ENCODE measurements at places on chromosomes 7 and 10.

- H3K4me1 ChIP-seq = no peaks in the 10 kb centered on the region
- H3K27ac ChIP-seq = no peak overlapping the region
- no peak overlapping the region for H3K4me3 ChIP-seq
- DNase-seq = no peak
- H3K27me3 ChIP-seq = no peaks in the 10 kb centered on the region
Measured at GRCh38 chr7:86932038-86932512, 127.4 kb downstream of the ELAPOR2 start.

DNA sequence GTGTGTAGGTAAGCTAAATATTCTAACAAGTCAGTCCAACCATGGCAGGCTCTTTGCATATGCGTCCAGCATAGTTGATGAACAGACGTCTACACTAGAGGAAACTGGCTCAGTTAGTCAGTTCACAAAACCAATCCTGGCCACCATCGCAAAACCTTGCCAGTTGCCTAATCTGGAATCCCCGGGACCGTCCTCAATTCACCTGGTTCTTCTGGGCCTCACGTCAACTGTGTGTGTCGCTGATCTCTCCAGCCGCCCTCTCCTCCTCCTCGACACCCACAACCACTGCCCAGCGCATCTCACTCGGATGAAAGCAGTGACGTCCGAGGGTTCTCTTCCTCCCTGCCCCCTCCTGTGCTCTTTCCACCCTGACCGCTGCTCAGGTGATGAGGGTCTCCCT lies 217.8 kb upstream of the SH2B2 start:
- peaks cover 3% of the 10 kb centered on the region for H3K4me1 ChIP-seq
- H3K4me3 ChIP-seq = no peak overlapping the region
- H3K36me3 ChIP-seq = peaks cover 3% of the 10 kb centered on the region
- H3K27me3 ChIP-seq = no peaks in the 10 kb centered on the region

DNA sequence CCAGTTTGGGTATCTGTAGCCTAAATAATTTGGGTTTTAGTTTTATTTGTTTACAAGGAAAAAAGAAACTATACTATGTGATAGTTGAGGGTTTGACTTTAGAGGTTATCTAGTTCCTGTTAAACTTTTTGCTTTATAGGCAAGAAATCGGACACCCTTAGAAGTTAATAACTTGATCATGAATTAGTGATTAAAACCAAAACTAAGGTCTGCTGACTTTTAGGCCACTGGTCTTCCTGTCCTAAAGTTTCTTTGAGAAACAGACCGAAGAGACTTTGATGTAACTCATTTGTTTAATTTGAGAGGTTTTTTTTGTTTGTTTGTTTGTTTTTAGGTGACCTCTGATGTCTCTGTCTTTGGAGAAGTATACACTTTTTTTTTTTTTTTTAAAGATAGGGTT lies 59.7 kb downstream of the PHTF2 start:
- H3K27ac ChIP-seq = peak overlapping the region; percentile 81
- H3K36me3 ChIP-seq = peaks cover 3% of the 10 kb centered on the region
- H3K4me1 ChIP-seq = peaks cover 38% of the 10 kb centered on the region

- H3K36me3 ChIP-seq = no peaks in the 10 kb centered on the region
- no peaks in the 10 kb centered on the region for H3K27me3 ChIP-seq
- no peak for DNase-seq
- no peaks in the 10 kb centered on the region for H3K4me1 ChIP-seq
- no peak overlapping the region for H3K4me3 ChIP-seq
Measured at GRCh38 chr10:129853562-129853903, 110.5 kb downstream of the EBF3 start.

GRCh38 chr10:9848981-9849380 lies 1168.7 kb upstream of the CELF2 start:
- no peaks in the 10 kb centered on the region for H3K27me3 ChIP-seq
- H3K36me3 ChIP-seq = peaks cover 3% of the 10 kb centered on the region
- no peak overlapping the region for H3K4me3 ChIP-seq
- no peaks in the 10 kb centered on the region for H3K4me1 ChIP-seq
- DNase-seq = no peak

DNA sequence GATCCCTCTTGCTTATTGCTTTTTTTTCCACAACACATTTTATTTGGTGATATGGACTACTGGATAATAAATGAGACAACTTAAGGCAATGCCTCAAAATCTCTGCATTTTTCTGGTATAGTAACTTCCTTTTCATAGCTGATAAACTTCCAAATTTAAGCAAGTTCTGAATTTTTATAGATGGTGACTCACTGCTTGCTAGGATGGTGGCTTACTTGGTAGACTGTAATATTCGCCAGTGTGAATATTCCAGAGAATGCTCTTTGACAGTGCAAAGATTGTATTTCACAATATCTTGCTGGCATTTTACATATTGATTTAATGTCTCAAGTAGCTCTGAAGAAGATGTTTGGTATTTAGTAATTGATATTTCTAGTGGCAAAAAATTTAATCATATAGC lies 472.4 kb downstream of the TFEC start:
- peaks cover 6% of the 10 kb centered on the region for H3K27me3 ChIP-seq
- H3K4me3 ChIP-seq = no peak overlapping the region
- no peak overlapping the region for H3K27ac ChIP-seq
- no peaks in the 10 kb centered on the region for H3K36me3 ChIP-seq

GRCh38 chr7:16130111-16131110 lies 290.9 kb downstream of the CRPPA start:
- H3K4me3 ChIP-seq = no peak overlapping the region
- no peaks in the 10 kb centered on the region for H3K36me3 ChIP-seq
- no peak overlapping the region for H3K27ac ChIP-seq
- no peak for DNase-seq
- H3K27me3 ChIP-seq = no peaks in the 10 kb centered on the region
- H3K4me1 ChIP-seq = no peaks in the 10 kb centered on the region

GRCh38 chr10:60573336-60573735 lies 183.7 kb upstream of the ANK3 start:
- H3K27me3 ChIP-seq = no peaks in the 10 kb centered on the region
- no peak for DNase-seq
- H3K4me1 ChIP-seq = peaks cover 19% of the 10 kb centered on the region
- peak overlapping the region; percentile 70 for H3K4me3 ChIP-seq
- H3K27ac ChIP-seq = peak overlapping the region; percentile 86

- H3K4me1 ChIP-seq = peaks cover 4% of the 10 kb centered on the region
- H3K27ac ChIP-seq = no peak overlapping the region
- no peaks in the 10 kb centered on the region for H3K36me3 ChIP-seq
- no peak for DNase-seq
Measured at GRCh38 chr7:157678501-157678900, 341.7 kb downstream of the DNAJB6 start.

- no peak overlapping the region for H3K27ac ChIP-seq
- H3K4me3 ChIP-seq = no peak overlapping the region
- H3K4me1 ChIP-seq = peaks cover 26% of the 10 kb centered on the region
- DNase-seq = no peak
- H3K36me3 ChIP-seq = peaks cover 22% of the 10 kb centered on the region
Measured at GRCh38 chr10:15158972-15159371, 9.5 kb downstream of the NMT2 start.

- H3K4me1 ChIP-seq = no peaks in the 10 kb centered on the region
- no peak for DNase-seq
- H3K27ac ChIP-seq = no peak overlapping the region
- no peak overlapping the region for H3K4me3 ChIP-seq
Measured at GRCh38 chr10:13730306-13730652, 143.5 kb downstream of the PRPF18 start.

GRCh38 chr7:42156291-42156865 lies 80.6 kb downstream of the GLI3 start:
- no peak for DNase-seq
- H3K27me3 ChIP-seq = no peaks in the 10 kb centered on the region
- H3K4me1 ChIP-seq = no peaks in the 10 kb centered on the region
- no peak overlapping the region for H3K27ac ChIP-seq
- H3K36me3 ChIP-seq = no peaks in the 10 kb centered on the region

DNA sequence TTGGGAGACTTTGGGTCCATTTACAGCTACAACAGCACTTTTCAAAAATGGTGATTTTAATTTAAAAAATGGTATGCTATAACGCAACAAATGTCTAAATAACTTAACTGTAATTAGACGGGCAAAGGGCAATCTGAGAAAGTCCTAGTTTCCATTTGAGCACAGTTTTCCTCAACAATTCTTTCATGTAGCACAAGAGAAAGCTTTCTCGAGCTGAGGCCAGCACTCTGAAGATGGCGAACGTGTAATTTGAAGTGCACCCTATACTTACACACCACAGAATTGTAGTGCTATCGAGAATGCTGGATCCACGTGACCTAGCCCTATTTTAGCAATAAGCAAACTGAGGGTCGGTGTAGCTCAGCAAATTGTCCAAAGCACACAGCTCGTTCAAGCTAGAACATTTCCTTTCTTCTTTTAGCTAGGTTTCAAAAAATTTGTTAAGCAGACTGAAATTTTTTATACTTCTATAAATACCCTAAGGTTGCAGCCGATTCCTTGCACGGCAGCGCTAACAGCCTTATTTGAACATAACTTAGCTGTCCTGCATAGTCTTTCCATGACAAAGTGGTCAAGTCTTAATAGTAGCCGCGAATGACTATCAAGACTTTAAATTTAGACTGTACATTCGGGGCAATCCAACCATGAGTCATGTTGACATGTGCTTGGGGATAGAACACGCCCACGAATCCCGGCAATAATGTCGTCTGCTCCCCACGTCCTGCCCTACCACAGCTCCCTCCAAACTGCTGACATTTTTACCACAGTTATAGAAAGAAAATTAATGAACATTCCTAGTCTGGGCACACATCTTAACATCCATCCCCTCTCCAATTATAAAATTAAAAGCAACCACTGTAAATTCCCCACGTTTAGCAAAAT lies 10.0 kb downstream of the KLF6 start:
- H3K27me3 ChIP-seq = no peaks in the 10 kb centered on the region
- peak overlapping the region; percentile 98 for H3K4me3 ChIP-seq
- H3K36me3 ChIP-seq = peaks cover 83% of the 10 kb centered on the region
- peaks cover 45% of the 10 kb centered on the region for H3K4me1 ChIP-seq
- H3K27ac ChIP-seq = peak overlapping the region; percentile 100

GRCh38 chr7:155261031-155261985 lies 36.4 kb upstream of the INSIG1 start:
- peaks cover 10% of the 10 kb centered on the region for H3K27me3 ChIP-seq
- H3K4me1 ChIP-seq = no peaks in the 10 kb centered on the region
- no peak overlapping the region for H3K4me3 ChIP-seq

DNA sequence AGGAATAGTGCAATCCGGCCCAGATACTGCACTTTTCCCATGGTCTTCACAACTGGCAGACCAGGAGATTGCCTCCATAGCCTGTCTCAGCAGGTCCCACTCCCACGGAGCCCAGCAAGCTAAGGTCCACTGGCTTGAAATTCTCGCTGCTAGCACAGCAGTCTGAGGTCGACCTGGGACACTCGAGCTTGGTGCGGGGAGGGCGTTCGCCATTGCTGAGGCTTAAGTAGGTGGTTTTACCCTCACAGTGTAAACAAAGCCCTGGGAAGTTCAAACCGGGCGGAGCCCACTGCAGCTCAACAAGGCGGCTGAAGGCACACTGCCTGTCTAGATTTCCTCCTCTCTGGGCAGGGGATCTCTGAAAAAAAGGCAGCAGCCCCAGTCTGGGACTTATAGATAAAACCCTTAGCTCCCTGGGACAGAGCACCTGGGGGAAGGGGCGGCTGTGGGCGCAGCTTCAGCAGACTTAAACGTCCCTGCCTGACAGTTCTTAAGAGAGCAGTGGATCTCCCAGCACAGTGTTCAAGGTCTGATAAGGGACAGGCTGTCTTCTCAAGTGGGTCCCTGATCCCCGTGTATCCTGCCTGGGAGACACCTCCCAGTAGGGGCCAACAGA lies 293.5 kb upstream of the GALNT17 start:
- H3K27ac ChIP-seq = no peak overlapping the region
- no peak for DNase-seq
- no peaks in the 10 kb centered on the region for H3K36me3 ChIP-seq
- no peaks in the 10 kb centered on the region for H3K4me1 ChIP-seq

GRCh38 chr7:123433665-123434064 lies 100.7 kb downstream of the IQUB start:
- H3K4me1 ChIP-seq = no peaks in the 10 kb centered on the region
- no peaks in the 10 kb centered on the region for H3K36me3 ChIP-seq
- no peak overlapping the region for H3K27ac ChIP-seq
- no peak overlapping the region for H3K4me3 ChIP-seq
- no peak for DNase-seq

- H3K4me3 ChIP-seq = no peak overlapping the region
- H3K36me3 ChIP-seq = no peaks in the 10 kb centered on the region
- H3K4me1 ChIP-seq = no peaks in the 10 kb centered on the region
Measured at GRCh38 chr7:40937879-40938278, 765.0 kb downstream of the INHBA start.

GRCh38 chr10:30573721-30574431 lies 55.7 kb downstream of the LYZL2 start:
- no peak overlapping the region for H3K4me3 ChIP-seq
- no peaks in the 10 kb centered on the region for H3K4me1 ChIP-seq
- DNase-seq = no peak
- H3K36me3 ChIP-seq = no peaks in the 10 kb centered on the region
- H3K27me3 ChIP-seq = no peaks in the 10 kb centered on the region
- H3K27ac ChIP-seq = no peak overlapping the region

DNA sequence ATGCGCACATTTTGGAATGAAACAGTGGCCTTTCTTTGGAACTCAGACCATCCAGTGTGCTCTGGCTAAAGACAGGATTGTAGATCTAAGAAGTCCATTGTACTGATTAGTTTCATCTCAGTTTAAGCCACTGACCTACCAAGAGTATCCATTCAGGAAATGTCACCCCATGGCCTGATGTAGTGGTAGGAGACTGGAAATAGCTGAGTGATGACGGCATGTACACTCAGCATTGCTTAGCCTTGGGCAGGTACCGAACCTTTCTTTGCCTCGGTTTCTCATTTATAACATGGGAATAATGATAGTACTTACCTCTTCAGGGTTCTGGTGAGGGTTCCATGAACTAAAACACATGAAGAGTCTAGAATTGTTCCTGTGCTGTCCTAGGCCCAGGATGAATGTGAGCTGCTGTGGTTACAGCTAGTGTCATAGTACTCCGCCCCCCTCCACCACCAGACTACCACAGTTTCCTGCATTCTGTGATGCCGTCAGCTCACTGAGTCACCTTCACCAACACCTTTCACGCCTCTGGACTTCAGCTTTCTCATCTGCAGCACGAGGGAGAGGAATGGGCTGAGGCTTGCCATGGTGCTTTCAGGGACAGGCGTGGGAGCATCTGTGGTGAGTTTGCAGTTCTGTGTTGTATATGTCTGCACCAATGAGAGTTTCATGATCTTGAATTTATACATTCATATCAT lies 484.0 kb upstream of the GALNT17 start:
- peak overlapping the region; percentile 95 for H3K27ac ChIP-seq
- DNase-seq = peak; percentile 88
- H3K4me1 ChIP-seq = peaks cover 31% of the 10 kb centered on the region
- peaks cover 19% of the 10 kb centered on the region for H3K36me3 ChIP-seq

- H3K27ac ChIP-seq = no peak overlapping the region
- H3K4me3 ChIP-seq = no peak overlapping the region
- H3K4me1 ChIP-seq = peaks cover 12% of the 10 kb centered on the region
- H3K27me3 ChIP-seq = no peaks in the 10 kb centered on the region
Measured at GRCh38 chr10:33092596-33092995, 134.6 kb upstream of the ITGB1 start.
